ELF-1 (cell line): ENCODE measurements at places on chromosomes 11 and 22.

- no peak for DNase-seq
These were observed 11.0 kb downstream of the PTPRJ start for GRCh38 chr11:47991266-47991830.

GRCh38 chr11:130872981-130873380 is 43.3 kb downstream of the SNX19 start:
- no peak for DNase-seq

DNA sequence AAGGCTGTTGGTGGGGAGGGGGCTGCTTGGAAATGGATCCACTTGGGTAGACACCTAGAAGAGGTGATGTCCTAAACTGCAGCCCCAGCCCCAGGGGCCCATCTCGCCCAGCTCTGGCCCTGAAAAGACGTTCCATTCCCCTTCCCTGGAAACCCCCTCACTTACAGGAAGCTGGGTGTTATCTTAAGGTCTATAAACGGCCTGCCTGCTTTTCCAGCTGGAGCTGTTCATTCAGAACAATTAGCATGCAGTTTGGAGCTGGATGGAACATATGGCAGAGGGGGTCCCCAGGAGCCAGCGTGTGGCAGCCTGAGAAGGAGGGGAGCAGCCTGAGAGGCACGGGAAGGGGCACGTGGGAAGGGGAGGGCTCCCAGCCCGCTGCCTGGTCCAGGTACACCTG is 139.6 kb downstream of the PKNOX2 start:
- DNase-seq = no peak

DNA sequence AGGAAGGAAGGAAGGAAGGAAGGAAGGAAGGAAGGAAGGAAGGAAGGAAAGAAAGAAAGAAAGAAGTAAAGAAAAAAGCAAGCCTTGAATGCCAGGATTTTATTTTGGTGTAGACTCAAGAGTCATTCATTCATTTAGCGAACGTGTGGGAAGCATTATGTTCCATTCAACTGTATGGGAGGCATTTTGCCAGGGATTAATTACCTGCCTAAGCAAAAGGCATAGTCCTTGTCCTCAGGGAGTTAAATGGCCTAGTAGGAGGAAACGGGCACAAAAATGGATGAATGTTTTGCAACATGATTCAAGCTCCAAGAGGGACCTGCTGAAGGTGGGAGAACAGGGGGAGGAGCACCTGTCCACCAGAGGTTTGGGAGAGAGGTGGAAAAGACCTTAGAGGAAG is 16.2 kb upstream of the ZNRF3 start:
- no peak for DNase-seq

GRCh38 chr11:42974510-42975179 is 337.2 kb upstream of the API5 start:
- DNase-seq = peak; percentile 5
